ENCODE measurements at places on chromosomes 16 and 17. TPM values are rescaled to one million over a fixed set of nuclear protein-coding genes. Genes with fewer than 3 reads are reported as not detected.

Gene LYRM1
- polyA plus RNA-seq: 20.2 TPM

- no peak for DNase-seq
Observed at GRCh38 chr17:55323518-55324295, 58.9 kb downstream of the HLF start.

Gene BLMH
- 42.9 TPM for polyA plus RNA-seq

Gene MT4
- polyA plus RNA-seq: not detected

DNA sequence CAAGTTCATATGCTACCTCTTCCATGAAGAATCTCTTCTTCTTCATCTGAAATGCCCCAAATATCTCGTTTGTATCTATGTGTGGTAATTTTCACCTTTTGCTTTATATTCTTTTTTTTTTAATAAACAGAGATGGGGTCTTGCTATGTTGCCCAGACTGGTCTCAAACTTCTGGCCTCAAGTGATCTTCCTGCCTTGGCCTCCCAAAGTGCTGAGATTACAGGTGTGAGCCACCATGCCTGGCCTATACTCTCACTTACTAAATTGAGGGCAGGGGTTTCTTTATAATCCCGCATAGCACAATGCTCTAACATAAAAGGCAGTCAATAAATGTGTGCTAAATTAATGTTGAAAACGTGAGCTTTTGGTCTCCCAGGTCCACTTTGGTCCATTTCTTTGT is 30.6 kb downstream of the RNF43 start:
- DNase-seq: no peak

DNA sequence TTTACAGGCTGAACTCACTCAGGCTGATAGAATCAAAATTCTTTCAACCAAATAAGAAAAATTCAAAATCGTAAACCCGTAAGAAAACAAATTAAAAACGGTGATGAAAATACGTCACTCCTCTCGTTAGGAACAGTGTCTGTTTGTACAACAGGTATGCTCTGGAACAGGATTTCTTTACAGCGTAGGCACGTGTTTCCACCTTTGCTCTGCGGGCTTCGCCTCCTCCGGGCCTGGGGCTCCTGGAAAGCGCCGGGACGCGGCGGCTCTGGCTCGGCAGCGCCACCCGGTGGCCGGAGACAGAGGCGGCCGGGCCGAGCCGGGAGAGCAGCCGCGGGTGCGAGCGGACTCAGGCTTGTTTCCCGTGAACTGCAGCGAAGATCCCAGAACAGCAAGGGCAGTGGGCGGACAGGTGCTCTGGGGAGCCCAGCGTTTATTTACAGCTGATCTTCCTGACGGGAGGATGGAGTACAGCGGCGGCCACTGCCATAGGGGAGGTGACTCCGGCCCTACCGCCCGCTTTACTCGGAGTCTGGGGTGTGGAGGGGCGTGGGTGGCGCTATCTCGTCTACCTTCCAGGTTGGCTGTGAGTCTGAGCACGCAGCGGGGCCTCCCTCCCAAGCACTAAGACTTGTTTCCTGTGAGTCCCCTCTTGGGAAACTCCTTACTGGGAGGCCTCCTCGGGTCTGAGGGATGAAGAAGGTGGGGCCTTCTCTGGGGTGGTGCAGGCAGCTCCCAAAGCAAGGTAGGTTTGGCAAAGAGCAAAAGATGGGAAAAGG is 40.5 kb upstream of the ATP2A3 start:
- peak; percentile 58 for DNase-seq

GRCh38 chr17:31787857-31788570 is 71.0 kb downstream of the COPRS start:
- DNase-seq: no peak

DNA sequence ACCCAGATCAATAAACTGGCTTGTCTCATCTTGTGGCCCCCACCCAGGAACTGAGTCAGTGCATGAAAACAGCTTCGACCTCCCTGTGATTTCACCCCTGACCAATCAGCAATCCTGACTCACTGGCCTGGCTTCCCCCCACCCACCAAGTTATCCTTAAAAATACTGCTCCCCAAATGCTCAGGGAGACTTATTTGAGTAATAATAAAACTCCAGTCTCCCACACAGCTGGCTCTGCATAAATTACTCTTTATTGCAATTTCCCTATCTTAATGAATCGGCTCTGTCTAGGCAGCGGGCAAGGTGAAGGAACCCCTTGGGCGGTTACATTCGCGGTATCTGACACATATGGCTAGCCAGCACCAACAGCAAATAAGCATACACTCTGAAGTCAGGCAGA is 9.8 kb upstream of the RABEP1 start:
- no peak for DNase-seq

Data from muscle of back (tissue), 13 donors.